Caudate nucleus (tissue), 63 donors: ENCODE measurements at places on chromosomes 3 and 15.

GRCh38 chr3:31903686-31904431, 77.2 kb downstream of the OSBPL10 start:
- DNase-seq: no peak

GRCh38 chr3:19886404-19886803, 47.6 kb downstream of the EFHB start:
- no peak for DNase-seq

- no peak for DNase-seq
Measured at GRCh38 chr15:74265046-74265639, 29.0 kb downstream of the CCDC33 start.

DNA sequence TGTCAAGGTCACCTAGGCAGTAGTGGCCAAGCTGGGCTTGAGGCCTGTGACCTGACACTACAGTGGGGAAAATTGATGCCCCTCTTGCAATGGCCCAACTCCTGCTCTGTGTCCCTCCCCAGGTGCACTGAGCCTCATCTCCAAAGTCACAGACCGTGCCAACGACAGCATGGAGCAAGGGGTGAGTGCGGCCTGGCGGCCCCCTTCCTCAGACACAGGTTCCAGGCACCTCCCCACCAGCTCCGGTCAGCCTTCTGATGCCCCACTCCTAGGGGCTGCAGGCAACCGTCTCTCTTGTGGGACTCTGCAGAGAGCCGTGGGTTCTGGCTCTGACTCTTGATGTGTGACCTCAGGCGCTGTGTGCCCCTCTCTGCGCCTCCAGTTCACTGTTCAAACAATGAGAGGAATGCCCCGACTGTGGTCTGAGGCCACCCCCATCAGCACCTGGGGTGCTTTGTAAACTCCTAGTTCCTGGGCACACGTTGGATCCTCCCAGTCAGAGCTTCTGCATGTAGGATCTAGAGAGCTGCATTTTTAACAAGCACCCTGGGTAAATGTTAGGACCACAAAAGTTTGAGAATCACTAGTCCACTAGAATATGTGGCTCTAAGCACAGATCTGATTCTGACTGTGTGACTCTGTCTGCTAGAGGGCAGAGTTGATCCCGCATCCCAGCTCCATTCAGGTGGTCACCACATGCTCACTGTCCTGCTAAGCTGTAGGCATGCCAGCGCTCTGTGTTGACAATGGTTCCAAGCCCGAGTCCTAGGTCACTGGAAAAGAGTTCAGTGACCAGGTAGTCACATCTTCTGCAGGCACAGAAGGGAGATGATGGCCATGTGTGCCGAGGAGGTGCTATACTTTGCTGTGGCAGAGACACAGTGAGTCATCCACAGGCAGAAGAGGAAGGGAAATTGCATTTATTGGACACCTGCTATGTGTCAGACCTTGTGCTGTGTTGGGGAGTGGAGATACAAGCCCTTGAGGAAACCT, 46.2 kb upstream of the NR2C2 start:
- DNase-seq: no peak

DNA sequence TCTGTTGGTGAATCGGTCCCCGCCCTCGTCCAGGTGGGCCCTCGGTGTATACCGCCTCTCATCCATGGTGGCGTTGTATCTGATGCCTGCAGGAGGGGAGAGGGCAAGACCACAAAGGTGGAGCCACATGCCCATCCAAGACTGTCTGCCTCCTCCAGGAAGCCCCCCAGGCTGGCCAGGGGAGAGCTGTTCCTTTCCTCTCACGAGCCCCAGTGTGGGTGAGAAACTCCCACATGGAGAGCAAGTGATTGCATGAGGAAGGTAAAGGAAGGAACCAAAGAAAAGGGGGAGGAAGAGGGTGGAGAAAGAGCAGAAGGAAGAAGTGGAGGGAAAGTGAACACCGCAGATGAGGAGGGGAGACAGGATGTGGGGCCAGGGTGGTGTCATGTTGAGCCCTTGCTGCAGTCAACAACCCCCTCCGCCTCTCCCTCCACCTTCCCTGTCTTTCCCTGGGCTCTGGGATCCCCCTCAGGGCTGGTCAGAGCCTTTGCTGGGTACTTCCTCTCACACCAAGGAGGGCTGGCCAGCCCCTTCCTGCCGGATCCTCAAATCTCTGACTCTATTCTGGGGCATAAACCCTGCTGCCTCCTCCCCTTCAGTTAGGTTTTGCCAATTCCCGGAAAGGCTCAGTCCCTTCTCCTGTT, 49.3 kb downstream of the FEM1B start:
- DNase-seq: no peak

DNA sequence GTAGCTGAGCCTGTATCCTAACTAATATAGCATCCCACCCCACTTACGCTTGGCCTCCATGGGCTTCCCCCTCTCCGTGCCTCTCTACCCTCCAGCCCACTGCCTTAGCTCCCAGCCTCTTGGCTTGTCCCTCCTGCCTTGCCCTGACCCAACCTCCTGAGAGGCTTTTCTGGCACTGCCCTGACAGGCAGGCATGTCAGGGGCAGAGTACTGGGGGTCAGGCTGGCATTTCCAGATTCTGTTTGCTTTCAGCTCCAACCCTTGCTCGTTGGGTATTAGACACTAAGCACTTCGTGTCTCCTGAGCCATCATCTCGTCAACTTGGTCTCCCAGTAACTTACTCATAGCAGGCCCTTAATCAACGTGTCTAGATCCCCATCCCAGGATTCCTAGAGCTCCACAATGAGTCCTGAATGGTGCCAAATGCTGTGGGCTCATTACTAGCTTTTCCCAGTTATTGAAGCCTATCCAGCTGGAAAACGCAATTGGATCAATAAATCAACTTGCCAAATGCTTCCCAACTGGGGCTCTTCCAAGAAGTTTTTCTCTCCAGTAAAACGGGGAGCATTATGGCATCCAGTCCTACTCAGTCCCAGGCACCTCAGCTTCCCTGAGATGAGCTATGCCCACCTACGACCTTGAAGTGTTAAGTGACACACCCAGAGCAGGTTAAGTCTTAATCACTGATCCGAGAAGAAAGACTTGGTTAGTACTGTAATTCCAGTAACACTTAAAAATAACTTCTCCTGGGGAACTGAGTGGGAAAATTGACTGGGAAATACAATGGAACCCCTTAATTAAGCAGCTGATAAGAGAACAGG, 78.5 kb upstream of the DLG1 start:
- DNase-seq: no peak
